NT2/D1 (cell line): ENCODE measurements at places on chromosomes 5 and 9.

DNA sequence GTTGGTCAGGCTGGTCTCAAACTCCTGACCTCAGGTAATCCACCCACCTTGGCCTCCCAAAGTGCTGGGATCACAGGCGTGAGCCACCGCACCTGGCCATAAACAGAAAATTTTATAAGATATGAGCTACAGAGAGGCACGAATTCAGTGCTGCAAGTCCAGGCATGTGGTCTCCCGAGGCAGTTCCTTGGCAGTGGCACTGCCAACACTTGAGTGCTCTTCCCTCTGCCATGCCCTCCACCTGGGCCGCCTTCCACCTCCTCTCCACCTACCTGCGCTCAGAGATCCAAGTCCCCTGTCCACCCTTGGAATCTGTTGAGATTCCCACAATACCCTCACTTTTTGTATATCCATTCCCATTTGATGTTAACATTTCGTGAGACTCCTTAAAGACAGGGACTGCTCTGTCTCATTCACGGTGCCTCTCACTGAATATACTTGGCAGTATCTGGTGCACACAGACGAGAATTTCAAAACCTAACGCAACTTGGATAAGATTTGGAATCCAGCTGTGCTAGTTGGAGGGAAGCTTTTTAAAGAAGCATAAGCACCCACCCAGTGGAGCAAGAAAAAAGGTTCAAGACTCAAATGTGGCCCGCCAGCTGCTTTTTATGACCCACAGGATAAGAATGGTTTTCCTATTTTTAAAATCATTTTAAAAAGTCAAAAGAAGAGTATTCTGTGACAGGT, 68.3 kb downstream of the DCP2 start:
- DNase-seq, result no peak

DNA sequence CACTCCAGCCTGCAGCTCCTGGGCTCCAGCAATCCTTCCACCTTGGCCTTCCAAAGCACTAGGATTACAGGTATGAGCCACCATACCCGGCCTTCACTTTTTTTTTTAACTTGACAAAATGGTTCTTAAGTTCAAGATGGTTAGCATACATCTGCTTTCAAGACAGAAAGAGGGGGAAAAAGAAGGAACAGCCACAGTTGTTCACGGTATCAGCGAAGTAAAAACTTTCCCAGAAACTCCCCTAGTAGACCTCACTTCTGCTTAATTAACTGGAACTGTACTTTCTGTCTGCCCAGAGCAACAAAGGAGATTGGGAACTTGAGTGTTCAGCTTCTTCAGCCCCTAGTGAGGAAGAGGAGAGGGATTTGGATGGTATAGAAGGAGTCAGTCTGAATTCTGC, 116.7 kb downstream of the UGCG start:
- DNase-seq, result no peak

GRCh38 chr5:6468870-6469269, 20.2 kb downstream of the UBE2QL1 start:
- no peak for DNase-seq

GRCh38 chr9:37693260-37693659, 42.5 kb downstream of the FRMPD1 start:
- DNase-seq, result no peak

DNA sequence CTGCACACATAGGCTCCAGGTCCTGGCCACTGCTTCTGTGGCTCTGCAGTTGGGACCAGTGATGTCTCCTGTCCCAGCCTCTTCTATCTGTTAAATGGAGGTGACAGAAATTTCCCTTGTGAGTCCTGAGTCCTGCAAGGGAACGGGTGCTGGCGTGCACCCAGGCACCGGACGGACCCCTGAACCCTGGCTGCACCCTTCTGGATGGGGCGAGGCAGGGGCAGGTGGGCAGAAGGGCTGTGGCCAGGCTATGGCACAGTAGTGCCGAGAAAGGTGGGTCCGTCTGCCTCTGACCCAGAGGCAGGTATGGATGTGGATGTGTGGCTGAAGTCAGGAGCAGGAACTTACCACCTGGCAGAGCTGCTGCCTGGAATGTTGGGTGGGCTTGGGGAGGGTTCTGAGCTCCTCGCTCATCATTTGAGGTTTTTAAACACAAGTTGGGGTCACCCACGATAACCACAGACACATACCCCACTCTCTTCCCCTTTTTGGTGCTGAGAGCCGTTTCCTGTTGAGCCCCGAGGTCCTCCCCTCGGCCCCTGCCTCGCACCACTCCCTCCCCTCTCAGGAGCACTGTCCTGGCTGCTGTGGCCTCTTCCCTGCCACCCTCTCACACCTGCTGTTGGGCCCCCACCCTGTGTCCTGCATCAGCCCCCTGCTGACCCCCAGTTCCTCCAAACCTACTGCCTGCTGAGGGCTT, 82.0 kb downstream of the COL5A1 start:
- DNase-seq, result no peak

- no peak for DNase-seq
These were observed 11.9 kb upstream of the DDX41 start for GRCh38 chr5:177528631-177529030.

DNA sequence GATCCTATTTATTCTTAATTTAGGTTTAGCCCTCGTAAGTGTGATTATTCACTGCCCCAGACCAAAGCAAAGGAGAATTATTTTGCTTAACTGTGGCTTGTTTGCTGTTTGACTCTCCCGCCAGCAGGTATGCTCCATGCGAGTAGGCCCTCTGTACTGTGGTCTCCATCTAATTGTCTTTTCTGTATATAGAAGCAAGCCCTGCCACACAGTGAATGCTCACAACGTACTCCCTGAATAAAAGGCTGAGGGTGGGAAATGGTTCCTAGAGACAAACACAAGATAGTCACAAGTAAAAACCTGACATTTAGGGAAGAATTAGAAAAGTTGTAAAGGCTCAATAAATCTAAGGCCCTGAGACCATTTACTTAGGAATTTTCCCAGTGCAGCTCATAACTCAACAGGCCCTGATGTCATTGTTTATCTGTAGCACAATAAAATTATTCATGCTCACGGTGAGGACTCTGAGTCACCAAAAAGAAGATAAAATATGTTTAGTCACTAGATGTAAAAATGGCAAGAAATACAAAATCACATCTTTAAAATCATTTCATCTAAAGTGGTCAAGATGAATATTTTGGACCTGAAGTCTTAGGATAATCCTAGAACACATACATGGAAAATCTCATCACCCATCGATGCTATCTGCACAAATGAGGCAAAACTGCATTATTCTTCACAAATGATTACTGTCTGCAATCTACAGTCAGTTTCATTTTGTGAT, 473.2 kb downstream of the ENC1 start:
- no peak for DNase-seq

DNA sequence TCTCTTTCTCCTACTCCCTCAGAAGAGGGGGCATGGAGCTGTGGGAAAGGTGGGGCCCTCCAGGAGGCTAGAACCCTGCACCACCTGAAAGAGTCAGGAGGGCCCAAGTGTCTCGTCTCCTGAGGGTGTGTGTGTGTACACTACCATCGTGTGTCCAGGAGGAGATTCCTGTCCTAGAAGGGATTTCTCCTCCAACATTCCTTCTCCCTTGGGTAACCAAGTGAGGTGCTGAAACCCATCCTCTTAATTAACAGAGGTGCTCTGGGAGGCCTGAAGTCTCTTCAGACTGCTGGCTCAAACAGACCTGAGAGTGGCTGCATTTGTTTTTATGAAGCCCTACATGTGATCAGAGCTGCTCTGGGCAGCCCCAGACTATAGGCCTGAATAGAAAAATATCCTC, 61.1 kb upstream of the FAM169A start:
- DNase-seq, result no peak

DNA sequence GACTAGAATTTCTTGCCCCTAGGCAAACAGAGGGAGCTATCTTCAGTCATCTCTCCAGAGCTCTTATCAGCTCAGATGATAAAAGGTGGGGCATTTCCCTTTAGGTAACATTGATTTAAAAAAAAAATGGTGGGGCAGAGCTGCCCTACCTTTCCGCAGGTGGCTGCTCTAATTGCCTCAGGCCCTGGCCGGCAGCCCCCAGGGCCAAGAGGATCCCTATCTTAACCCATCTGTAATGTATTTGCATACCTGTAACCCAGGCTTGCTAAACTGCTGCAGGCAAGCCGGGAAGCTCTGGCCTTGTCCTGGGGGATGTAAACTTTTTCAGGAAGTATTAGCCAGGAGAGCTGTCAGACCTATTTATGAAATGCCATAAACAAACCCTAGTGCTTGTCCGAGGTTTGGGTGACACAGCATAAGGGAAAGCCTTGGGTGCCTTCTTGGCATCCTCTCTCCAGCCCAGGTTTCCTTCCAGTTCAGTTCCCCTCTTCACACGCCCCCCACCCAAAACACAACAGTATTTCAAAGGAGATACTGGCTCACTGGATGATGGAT, 20.9 kb upstream of the ZSWIM6 start:
- DNase-seq, result no peak

- no peak for DNase-seq
These were observed 343.4 kb downstream of the DNAH5 start for GRCh38 chr5:13601112-13601511.

DNA sequence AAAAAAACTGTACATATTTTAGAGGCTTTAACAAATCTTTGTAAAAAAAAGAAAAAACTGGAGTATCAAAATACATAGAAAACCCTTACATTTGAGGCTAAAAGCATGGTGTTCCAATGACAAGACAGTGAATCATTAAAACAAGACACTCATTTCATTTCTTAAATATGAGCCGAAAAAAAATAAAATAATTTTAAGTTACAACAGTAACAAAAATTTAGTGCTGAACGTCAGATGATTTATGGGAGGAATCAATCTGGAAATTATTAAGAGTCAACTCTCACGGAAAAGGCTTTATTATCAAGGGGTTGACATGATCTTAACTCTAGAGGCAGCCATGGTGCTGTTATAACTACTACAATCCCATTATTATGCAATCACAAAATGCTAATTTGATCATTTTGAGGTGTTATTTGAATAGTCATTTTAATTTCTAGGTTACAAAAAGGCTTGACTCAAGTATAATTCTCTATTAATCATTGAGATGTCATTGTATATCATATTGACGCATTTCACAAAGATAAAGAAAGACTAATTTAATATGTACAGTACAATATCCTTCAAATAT, 51.9 kb downstream of the MAPKAP1 start:
- DNase-seq, result no peak

DNA sequence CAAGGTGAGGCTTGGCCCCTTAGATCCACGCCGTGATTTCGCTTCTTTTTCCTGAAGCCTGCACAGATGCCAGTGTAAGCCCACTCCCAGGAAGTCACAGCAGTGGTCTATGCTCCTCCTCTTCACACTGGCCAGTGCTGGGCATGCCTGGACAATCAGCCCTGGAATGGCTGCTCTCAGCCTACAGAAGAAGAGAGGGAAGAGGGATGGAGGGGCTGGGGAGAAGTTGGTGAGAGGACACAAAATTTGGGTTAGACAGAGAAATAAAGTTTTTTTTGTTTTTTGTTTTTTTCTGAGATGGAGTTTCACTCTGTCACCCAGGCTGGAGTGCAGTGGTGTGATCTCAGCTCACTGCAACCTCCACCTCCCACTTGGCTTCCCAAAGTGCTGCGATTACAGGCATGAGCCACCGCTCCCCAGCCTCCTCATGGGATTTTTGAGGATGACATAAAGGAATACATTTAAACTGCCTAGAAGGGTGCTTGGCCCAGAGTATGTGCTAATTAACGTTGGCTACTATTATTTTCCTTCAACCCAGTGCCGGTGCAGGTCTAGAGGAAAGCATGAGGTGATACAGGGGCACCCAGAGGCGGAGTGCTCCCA, 830 bp downstream of the S100Z start:
- no peak for DNase-seq

GRCh38 chr9:82091610-82092009, 103.0 kb downstream of the SPATA31D1 start:
- no peak for DNase-seq

DNA sequence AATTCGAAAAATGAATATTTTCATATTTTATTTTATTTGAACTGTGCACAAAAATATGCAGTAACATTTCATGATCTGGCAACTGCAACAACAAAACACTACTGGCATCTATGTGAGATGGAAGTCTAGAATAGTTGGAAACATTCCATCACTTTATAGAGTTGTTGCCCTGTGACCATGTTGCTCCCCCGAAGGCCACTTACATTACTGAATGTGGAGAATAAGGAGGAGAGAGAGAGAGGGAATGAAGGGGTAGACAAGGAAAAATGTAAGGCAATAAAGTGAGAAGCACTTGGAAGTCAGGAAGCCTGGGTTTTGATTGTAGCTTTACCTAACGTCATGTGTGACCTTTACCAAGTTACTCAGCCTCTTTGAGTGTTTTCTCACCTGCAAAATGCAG, 437.2 kb upstream of the EDIL3 start:
- no peak for DNase-seq

DNA sequence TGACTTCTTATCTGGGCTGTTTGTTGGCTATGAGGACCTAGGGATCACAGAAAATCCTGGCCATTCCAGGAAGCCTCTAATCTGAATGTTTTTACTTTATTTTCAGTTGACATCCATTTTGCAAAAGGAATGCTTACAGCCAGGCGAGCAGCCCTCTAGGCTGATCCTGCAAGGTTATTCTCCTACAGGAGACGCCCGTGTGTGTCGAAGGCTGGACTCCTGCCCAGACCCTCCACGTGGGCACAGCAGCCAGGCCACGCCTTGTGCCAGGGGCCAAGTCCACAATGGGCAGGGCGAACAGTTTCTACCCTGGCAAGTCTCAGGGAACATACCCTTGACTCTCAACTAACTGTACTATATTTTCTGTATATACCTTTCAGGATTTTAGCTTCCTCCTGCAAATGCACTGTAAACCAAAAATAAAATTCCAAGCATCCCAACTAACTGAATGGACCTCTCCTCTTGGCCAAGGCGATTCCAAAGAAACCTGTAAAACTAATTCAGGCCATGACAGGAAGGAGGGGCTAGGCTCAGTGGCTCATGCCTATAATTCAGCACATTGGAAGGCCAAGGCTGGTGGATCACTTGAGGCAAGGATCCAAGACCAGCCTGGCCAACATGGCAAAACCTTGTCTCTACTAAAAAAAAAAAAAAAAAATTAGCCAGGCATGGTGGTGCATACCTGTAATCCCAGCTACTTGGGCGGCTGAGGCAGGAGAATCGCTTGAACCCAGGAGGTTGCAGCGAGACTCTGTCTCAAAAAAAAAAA, 5.7 kb downstream of the CMBL start:
- DNase-seq, result no peak

DNA sequence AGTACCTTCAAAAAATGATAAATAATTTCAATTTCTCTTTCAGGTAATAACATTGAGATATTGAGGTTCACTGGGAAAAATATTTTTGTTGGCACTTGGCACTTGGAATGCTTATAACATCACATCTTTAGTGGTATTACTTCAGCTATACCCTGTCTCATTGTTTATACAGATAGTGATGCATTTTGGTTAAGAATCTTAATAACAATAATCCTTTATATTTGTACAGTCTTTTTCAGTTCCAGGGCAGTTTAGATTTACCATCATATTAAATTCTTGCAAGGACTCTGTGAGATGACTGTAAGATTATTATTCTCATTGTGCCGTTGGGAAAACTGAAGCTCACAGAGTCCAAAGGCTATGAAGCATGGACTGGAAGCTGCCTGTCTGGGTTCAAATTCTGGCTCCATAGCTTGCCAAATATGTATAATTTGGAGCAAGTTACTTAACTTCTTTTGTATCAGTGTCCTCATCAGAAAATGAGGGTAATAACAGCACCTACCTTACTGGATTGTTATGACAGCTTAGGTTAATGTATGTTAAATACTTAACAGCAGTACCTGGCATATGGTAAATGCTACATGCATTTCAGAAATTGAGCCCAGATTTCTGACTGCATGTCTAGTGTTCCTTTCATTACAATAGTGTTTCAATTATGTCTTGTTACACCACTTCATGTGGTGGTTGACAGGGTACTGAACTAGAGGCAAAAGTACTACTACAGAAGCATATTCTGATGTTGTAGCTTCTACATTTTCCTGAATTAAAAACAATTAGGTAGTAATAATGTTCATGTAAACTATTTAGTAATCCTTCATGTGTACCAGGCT, 272.2 kb downstream of the PLK2 start:
- DNase-seq, result no peak
